Caudate nucleus (tissue), 63 donors: ENCODE measurements at places on chromosomes 6 and 20.
A peak's percentile ranks its signal among the peaks of the same experiment; 100 is the strongest.

DNA sequence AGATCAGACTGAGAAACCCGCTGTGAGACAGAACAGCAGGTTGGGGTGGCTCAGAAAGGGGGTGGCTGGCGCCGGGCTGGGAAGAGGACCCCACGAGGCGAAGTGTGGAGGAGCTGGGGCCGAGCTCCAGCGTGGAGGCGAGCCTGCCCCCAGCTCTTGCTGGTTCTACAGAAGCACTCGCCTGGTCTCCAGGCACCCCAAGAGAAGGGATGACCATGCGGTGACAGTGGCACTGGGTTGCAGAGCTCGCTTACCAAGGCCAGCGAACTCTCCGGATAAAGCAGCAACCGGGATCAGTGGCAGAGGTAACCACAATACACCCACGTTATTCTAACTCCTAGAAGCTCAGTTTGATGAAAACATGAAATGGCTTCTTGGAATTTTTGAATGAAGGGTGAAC, 26.5 kb downstream of the THBS2 start:
- DNase-seq: no peak

DNA sequence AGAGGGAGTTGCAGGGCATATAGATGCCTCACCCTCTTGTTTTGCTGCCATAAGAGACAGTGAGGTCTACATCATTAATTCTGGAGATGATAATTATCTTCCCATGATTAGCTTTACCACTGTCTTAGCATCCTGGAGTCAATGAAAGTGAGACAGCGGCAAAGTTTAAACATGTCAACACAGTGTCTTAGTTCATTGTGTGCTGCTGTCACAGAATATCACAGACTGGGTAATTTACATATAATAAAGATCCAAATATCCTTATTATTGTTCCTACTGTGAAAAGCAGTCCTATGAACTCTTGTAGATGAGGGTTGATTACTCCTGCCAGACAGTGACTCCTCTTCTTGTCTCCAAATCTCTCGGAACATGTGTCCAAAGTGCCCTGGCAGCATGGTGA, 658.6 kb upstream of the ADGRB3 start:
- DNase-seq: no peak

- no peak for DNase-seq
Measured at GRCh38 chr6:21653905-21654304, 60.4 kb downstream of the SOX4 start.

DNA sequence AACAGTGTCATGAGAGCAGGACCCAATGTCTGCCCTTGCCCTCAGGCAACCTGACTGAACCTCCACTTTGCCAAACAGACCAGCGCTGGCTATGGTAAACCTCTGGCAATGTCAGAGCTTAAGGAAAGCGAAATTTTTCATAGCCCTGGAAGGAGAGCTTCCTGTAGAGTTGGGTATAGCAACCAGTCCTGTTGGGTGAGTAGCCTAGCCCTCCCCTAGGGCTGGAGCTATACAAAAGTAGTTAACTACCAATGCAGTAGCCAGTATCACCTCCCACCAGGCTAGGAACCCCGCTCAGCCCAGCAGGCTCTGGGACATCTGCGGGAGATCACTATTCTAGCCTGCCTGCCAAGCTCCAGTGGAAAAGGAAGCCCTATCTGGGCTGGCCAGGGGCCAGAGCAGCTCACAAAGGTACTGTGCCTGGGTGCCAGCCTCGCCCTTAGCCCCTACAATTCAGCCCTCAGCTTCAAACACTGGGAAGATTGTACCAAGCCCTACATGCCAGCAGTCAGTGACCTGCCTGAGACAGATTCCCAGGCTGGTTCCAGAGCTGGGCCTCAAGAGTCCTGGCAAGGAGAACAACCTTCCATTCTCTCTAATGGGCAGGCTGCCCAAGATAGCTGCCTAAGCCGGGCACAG, 7.9 kb downstream of the WFDC3 start:
- peak; percentile 25 for DNase-seq

- DNase-seq: no peak
Measured at GRCh38 chr6:73968221-73968757, 272.3 kb downstream of the CD109 start.

DNA sequence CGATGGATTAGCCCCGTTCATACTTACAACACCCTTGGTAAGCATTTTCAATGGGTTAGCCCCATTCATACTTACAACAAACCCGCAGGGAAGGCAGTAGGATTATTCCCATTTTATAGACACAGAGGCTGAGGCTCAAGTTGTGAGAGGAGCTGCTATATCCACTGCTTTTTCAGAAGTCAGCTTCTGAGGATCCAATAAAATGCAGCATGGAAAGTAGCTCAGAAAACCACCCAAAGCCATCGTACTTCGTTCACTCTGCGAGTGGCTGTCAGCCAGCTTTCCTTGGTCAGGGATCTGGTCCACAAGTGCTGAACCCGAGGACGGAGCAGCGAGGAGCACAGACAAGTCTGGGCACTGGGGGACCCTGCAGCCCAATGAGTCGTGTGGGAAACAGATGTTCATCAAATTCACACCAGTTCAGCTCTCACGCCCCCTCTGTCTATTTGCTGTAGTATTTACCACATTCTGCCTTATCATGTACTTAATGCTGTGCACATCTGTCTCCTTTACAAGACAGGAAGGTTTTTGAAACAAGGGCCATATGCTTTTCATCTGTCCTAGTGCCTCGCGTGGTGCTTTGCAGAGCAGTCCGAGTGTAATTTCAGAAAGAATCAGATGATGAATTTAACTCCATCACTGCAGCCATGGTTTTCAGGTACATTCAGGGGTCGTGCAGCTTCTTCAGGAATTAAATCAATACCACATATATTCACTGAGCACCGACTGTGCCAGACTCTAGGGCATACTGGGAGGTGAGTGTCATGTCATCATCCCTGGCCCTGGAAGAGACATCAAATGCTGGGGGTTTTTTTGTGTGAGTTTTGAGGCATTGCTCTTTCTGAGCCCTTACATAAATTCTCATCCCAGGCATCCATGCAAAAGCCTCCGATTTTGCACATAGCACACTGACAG, 256.9 kb downstream of the CDH26 start:
- DNase-seq: no peak

GRCh38 chr6:157005940-157006339, 228.8 kb downstream of the ARID1B start:
- DNase-seq: no peak

- no peak for DNase-seq
Measured at GRCh38 chr20:20184706-20185105, 132.4 kb downstream of the CFAP61 start.

DNA sequence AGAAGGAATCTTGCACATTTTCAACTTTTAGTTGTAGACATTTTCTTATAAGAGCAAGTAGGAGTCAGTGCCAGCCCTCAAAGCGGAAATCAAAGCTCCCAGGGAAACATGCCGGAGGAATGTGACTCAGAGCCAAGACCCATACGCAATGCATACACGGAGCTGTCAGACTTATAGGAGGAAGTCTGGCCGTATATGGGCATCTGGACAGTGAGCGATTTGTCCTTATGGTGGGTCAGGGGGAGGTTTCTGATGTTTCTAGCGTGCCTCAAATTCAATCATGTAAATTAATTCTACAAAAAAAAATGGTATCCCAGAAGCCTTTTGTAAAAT, 3.6 kb upstream of the CCN2 start:
- DNase-seq: no peak

- no peak for DNase-seq
Measured at GRCh38 chr6:39243809-39244208, 14.5 kb upstream of the KCNK5 start.

GRCh38 chr6:25497383-25498040, 154.5 kb upstream of the SCGN start:
- DNase-seq: no peak

DNA sequence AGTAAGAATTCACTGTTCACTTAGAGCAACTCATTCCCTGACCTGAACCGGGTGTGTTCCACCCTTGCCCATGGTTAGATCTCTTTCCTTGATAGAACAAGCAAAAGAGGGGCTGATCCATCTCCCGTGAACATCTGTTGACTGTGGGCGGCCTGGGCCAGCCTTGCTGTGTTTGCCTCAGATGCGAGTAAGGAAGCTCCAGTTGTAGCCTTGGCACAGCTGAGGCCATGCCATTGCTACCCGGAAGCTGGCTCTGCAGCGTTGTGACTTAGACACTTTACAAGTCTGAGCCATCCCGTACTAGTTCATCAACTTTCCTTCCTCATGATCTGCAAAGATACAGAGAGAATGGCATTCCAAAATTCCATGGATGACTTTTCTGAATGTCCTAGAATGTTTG, 139.0 kb downstream of the MAP3K4 start:
- no peak for DNase-seq

DNA sequence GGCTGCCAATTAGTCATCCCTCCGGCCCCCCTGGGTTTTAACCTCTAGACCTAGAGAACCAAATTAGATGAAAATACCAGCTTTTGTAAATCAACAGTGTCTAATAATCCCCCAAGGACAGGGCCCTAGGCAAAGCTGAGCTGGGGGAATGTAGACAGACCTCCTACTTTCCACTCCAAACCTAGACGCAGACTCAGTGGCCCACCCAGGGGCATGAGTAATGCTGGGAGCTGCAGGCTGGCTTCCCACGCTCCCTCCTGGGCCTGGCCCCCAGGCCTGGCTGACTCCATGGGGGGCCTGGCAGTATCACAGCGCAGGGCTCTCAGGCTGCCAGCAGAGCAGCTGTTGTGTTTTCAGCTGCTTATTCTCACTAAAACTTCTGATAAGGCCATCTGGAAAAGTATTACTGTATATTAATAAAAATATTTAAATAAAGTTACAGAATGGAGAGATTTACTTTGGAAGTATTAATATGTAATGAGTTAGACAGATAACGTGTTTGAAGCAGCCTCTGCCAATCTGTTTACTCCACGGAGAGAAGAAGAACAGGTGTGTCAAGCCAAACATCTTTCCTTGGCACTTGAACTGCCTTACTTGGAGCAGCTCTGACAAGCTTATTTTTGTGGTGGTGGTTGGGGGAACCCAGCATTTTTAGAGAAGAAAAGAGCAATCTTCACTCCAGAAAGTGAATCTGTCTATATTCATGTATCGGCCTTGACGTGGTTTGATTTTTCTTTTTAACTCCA, 144.0 kb upstream of the AGPAT4 start:
- DNase-seq: no peak

DNA sequence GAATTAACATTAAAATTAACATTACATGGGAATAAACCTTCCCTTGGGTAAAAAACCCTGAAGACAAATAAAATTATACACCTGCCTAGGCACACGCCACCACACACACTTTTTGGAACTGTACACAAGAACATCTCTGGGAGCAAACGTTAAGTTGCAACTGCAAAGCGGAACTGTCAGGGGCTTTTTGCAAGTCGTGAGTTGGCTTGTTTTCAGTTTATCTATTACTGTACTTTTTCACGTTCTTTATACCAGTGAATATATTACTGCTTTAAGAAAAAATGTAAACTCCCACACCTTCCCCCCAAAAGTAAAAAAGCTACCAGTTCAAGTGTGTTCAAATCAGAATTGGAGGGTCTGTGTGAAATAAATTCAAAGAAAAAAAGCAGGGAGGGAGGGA, 65.5 kb upstream of the NFATC2 start:
- DNase-seq: no peak

- no peak for DNase-seq
Measured at GRCh38 chr6:53353624-53354023, 4.9 kb upstream of the ELOVL5 start.

DNA sequence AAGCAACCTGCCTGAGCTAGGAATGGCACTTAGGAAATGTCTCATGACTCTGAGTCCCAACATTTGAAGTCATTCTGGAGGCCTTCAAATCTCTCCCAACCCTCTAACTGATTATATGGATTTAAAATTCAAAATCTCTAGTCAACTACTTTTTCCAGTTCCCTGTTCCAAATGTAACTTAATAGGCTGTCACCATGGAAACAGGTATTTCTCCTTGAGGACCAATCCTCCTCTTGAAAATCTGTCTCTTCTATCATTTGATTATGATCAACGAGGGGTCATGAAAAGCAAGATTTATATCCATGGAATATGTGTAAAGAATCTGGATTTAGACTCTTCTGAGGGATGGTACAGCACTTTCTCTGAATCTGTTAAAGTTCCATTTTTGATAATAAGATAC, 127.3 kb upstream of the DTNBP1 start:
- DNase-seq: no peak

DNA sequence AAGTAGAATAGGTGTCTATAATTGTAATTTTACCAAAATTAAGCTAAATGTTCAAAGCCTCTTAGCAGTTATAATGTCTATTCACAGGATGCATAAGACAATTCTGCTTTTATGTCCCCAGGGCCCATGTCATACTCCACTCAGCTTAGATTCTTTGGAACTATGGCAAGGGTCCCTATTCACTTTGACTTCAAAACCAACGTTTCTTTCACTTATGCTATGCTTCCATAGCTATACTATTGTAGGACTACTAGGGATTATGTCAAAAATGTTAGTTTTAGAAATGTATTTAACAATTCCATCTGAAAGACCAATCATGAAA, 15.8 kb upstream of the ADGRG6 start:
- no peak for DNase-seq

DNA sequence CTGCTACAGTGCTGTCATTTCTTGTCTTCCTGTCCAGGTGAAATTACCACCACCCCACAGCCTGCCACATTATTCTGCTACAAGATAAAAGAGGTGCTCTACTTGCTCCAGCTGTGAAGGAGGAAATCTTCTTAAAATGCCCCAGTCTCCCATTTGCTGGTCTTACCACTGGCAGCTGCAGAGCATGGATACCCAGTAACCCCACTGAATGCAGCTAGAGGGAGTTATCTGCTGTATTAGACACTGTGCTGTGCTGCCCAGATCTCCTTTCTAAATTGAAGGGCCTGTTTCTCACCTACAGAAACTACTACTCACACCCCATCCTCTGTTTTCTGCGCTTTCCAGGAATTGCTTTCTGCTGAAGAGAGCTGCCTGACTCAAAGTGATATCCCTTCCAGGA, 517.8 kb downstream of the PKHD1 start:
- no peak for DNase-seq

DNA sequence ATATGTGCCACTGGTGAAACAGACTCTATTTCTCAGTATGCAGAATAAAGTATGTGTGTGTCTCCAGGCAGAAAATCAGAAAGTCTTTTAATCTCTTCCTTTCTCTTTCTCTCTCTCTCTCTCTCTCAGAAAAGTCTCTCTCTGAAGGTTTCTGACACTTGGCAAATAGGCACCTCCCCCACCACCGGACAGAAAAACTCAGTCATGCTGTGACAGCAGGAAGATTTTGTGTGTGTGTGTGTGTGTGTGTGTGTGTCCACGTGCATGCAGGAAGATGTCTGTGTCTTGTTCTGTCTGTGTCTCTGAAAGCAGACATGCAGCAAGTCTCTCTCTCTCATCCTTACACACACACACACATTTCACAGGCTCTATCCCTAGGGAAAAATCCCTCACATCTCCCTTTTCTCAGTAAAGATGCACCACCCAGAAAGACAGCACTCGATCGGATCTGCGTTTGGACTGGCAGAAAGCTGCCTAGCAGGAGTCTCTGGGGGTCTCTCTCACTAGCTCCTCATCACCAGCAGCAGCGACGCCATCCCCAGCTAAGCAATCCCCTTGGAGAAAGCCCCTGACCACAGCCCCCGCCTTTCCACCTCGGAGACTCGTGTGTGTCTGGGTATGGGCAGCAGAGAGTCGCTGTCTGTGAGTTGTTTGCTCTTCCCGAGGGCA, 98.3 kb downstream of the EDN3 start:
- no peak for DNase-seq

GRCh38 chr20:64055893-64056638, 6.6 kb upstream of the SOX18 start:
- DNase-seq: no peak

GRCh38 chr6:166313255-166314070, 5.3 kb upstream of the PRR18 start:
- DNase-seq: no peak
